ENCODE measurements at places on chromosomes 3 and 15.

DNA sequence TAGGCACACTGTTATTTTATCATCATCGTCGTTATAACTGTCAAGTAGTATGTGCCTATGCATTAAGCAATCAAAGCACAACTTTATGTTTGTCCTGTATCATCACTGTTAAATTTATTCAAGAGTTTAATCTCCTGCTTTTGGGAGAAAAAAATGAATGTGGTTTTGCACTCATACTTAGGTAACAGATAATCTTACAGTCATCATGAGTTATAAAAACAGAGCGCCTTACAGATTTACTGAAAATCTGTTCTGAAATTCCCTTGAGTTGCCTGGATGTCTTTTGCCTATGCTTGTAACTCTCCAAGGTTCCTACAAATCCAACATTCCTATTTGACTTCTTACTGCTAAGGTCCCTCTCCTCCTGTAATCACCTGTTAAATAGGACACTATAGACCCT is 307.3 kb downstream of the ZIC4 start:
- H3K36me3 ChIP-seq, result peaks cover 3% of the 10 kb centered on the region
- H3K27ac ChIP-seq, result no peak overlapping the region
- DNase-seq, result no peak
- no peak overlapping the region for H3K4me3 ChIP-seq
- no peaks in the 10 kb centered on the region for H3K27me3 ChIP-seq

DNA sequence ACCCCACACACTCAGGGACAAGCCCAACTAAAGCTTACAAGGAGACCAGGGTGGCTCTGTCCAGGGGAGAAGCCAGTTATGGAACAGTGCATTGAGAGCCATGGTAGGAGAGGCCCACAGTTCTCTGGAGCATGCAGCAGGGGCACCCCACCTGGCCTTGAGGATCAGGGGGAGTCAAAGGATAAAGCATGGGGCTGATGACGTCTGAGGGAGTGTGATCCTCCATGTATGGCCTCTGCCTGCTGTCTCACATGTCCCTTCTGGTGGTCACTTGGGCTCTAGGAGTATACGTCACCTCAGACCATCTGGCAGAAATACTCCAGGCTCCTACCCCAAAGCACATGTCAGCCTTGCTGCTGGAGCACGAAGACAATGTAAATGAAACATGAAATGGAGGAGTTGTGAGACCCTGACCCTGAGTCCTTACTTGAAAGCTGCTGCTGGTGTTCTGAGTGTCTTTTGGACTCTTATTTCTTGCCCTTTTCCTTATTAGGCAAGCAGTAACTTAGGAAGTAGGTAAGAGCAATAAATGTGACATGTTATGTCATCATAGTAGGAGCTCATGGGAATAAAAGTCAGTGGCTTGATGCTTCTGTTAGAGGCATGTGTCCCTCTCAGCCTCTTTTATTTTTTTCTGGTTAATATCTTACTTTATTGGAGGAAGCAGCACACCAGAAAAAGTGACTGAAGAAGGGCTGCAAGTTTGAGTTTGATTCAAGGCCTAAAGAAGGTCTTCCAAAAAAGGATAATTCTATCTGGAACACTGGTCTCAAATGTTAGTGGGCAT is 15.5 kb downstream of the SRPRB start:
- DNase-seq, result no peak
- H3K27ac ChIP-seq, result no peak overlapping the region
- 0 out of 3 replicates have a peak overlapping the region, but pooled peaks have one; percentile 3 for H3K4me3 ChIP-seq
- H3K4me1 ChIP-seq, result no peaks in the 10 kb centered on the region
- H3K36me3 ChIP-seq, result peaks cover 47% of the 10 kb centered on the region
- no peaks in the 10 kb centered on the region for H3K27me3 ChIP-seq

- no peak overlapping the region for H3K4me3 ChIP-seq
- H3K4me1 ChIP-seq, result no peaks in the 10 kb centered on the region
- no peak overlapping the region for H3K27ac ChIP-seq
- DNase-seq, result no peak
- no peaks in the 10 kb centered on the region for H3K36me3 ChIP-seq
Measured at GRCh38 chr15:39363761-39364586, 216.9 kb upstream of the THBS1 start.

DNA sequence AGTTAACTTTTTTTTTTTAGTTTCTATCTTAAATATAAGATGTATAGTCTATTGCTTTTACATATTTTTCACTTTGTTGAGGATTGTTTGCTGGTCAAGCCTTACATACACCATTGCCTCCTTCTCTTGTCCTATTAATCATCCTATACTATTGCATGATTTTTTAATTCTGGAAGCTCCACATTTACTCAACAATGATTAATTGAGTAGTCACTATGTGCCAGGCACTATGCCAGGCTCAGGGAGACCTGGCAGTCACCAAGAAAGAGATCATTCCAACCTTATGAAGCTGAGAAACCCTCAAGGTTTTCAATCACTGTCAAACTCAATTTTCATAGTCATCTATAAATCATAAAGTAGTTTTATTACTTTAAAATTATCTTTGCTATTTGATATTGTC is 626.2 kb downstream of the IGSF11 start:
- H3K27ac ChIP-seq, result no peak overlapping the region
- H3K36me3 ChIP-seq, result no peaks in the 10 kb centered on the region
- no peaks in the 10 kb centered on the region for H3K27me3 ChIP-seq
- no peaks in the 10 kb centered on the region for H3K4me1 ChIP-seq
- DNase-seq, result no peak
- H3K4me3 ChIP-seq, result no peak overlapping the region

DNA sequence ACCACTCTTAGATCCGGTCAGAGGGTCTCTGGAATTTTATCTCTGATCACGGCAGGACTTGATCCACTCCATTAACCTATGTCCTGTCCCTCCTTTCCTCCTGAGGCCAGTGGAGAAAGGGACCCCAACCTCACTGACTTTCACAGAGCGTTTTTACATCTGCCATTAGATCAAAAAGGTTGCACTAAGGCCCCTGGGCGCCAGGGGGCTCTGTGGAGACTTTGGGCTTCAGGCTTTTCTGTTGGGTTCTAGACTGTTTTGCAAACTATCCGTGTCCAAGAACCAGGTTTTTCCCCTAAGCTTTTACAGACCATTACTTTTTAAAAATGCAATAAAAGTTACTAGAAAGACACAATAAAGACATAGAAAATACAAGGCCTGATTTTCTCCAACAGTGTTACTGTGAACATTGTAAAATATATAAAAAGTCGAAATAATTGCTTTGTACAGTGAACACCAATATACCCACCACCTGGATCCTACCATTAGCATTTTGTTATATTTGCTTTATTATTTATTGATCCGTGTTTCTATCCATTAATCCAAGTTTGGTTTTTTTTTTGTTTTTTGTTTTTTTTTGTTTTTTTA is 159.7 kb downstream of the POLR2M start:
- no peak overlapping the region for H3K4me3 ChIP-seq
- no peaks in the 10 kb centered on the region for H3K27me3 ChIP-seq
- H3K4me1 ChIP-seq, result no peaks in the 10 kb centered on the region
- peak; percentile 67 for DNase-seq
- no peak overlapping the region for H3K27ac ChIP-seq

- no peaks in the 10 kb centered on the region for H3K36me3 ChIP-seq
- peak; percentile 41 for DNase-seq
- H3K4me3 ChIP-seq, result peak within 1 kb of the TSS; percentile 74
Measured at GRCh38 chr3:120284747-120285507, at the start of gene GPR156. TSS of gene GPR156 (minus strand) at chr3:120285222. CDS start at chr3:120244098, 41,124 bp downstream.

DNA sequence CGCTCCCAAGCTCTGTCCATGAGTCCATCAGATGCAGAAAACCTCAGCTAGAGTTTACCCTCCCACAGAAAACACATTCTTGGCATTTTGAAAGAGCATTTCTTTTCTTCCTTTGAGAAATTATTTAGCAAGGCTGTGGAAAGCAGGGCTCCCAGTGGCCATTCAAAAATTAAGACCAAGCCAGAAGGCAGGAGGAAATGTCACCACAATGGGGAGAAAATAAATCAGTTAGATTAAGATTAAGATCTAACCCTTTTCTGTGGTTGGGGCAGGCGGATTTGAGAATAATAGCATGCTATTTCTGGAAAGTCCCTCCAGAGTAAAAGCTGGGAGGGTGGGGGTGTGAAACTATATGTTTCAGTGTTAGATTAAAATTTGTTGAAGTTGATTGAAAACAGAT is 20.2 kb downstream of the LRIG1 start:
- DNase-seq, result no peak
- no peak overlapping the region for H3K27ac ChIP-seq
- H3K4me1 ChIP-seq, result peaks cover 52% of the 10 kb centered on the region
- H3K4me3 ChIP-seq, result no peak overlapping the region
- no peaks in the 10 kb centered on the region for H3K27me3 ChIP-seq

All from H9 (cell line).